ENCODE measurements at places on chromosomes 16 and 17. TPM values are rescaled to one million over a fixed set of nuclear protein-coding genes. Genes with fewer than 3 reads are reported as not detected.

CLDN6 gene
- total RNA-seq, result 297 TPM

KRTAP2-3 gene
- not detected for total RNA-seq

CES5A gene
- total RNA-seq, result not detected

CA5A gene
- total RNA-seq, result 1.7 TPM

ITGAD gene
- total RNA-seq, result not detected

- DNase-seq, result no peak
- H3K4me3 ChIP-seq, result no peak overlapping the region
- H3K36me3 ChIP-seq, result no peaks in the 10 kb centered on the region
- H3K4me1 ChIP-seq, result no peaks in the 10 kb centered on the region
These were observed 19.6 kb upstream of the CPNE2 start for GRCh38 chr16:57072616-57073275.

GRCh38 chr16:77700846-77701245, 21.5 kb upstream of the NUDT7 start:
- H3K36me3 ChIP-seq, result no peaks in the 10 kb centered on the region
- H3K4me1 ChIP-seq, result no peaks in the 10 kb centered on the region
- no peak overlapping the region for H3K4me3 ChIP-seq

GRCh38 chr17:55692276-55692675, 30.4 kb downstream of the TMEM100 start:
- H3K4me1 ChIP-seq, result peaks cover 13% of the 10 kb centered on the region
- H3K36me3 ChIP-seq, result no peaks in the 10 kb centered on the region

DNA sequence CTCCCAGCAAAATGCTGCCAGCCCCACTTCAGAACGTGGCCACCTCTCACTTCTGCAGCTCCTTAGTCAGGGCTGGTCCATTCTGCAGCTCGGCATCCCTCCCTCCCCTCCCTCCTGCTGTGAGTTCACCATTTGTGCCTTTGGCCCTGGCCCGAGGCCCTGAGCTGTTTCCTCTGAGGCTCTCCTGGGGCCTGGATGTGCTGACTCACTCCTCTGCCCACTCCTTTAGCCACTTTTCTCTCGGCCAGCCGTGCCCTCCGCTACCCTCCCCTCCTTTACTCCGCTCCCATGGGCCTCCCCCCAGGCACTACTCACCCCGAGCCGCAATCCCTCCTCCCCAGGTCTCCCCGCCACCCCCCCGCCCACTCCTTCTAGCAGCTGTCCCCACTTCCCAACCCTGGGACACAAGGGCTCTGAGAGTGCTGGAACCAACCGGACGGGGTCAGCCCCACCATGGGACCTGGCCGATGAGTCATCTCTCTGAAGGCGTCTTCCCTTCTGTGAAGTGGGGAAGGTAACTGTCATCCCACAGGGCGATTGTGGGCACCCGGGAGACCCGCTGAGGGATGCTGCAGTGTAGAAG, 11.5 kb downstream of the KCNG4 start:
- peaks cover 6% of the 10 kb centered on the region for H3K4me1 ChIP-seq
- H3K27me3 ChIP-seq, result no peaks in the 10 kb centered on the region
- H3K27ac ChIP-seq, result no peak overlapping the region
- peak; percentile 64 for DNase-seq

DNA sequence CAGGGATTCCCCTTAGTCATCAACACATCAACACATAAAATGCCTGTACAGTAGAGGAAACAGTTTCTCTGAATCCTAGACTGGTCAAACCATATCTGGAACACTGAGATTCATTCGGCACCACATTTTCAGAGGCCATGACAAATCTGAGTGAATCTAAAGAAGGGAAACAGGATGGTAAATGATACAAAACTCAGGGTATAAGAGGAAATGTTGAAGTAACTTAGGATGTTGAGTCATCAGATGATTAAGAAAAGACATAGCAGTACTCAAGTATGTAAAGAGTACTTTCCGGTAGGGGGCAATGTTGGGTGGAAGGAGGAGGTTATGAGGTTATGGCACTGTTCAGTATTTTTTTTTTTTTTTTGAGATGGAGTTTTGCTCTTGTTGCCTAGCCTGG, 358.5 kb upstream of the PMFBP1 start:
- no peak overlapping the region for H3K4me3 ChIP-seq
- H3K36me3 ChIP-seq, result no peaks in the 10 kb centered on the region
- no peak for DNase-seq
- no peak overlapping the region for H3K27ac ChIP-seq
- H3K27me3 ChIP-seq, result no peaks in the 10 kb centered on the region
- no peaks in the 10 kb centered on the region for H3K4me1 ChIP-seq

GRCh38 chr16:54985668-54986067, 55.0 kb downstream of the IRX5 start:
- H3K4me3 ChIP-seq, result no peak overlapping the region
- H3K27me3 ChIP-seq, result no peaks in the 10 kb centered on the region
- no peaks in the 10 kb centered on the region for H3K4me1 ChIP-seq
- H3K36me3 ChIP-seq, result no peaks in the 10 kb centered on the region

GRCh38 chr17:41315814-41316445, 420 bp upstream of the KRTAP17-1 start:
- no peaks in the 10 kb centered on the region for H3K36me3 ChIP-seq
- no peak overlapping the region for H3K4me3 ChIP-seq
- no peaks in the 10 kb centered on the region for H3K4me1 ChIP-seq
- peaks cover 6% of the 10 kb centered on the region for H3K27me3 ChIP-seq
- H3K27ac ChIP-seq, result no peak overlapping the region

GRCh38 chr17:29369831-29370735, 20.1 kb upstream of the TAOK1 start:
- H3K36me3 ChIP-seq, result no peaks in the 10 kb centered on the region
- no peak overlapping the region for H3K27ac ChIP-seq
- peak; percentile 85 for DNase-seq
- H3K27me3 ChIP-seq, result no peaks in the 10 kb centered on the region

DNA sequence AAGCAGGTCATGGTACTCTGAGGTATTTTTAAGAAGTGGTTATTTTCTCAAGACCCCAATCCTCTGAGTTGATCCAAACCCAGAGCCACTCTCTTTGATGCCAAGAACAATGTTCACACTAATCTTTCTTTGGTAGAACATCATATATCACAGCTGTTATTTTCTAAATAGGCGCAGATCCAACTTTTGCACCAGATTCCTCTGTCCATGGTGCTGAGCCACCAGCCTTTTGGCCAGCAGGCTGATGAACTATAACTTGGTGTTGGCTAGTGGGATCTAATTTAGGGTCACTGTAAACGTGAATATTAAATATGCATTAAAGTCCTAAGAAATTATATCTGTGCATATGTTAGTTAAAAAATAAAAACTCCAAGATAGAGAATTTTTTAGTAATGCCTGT, 7.0 kb upstream of the ZKSCAN2 start:
- no peaks in the 10 kb centered on the region for H3K36me3 ChIP-seq
- no peaks in the 10 kb centered on the region for H3K27me3 ChIP-seq
- peak; percentile 39 for DNase-seq
- H3K27ac ChIP-seq, result no peak overlapping the region
- no peaks in the 10 kb centered on the region for H3K4me1 ChIP-seq
- H3K4me3 ChIP-seq, result no peak overlapping the region

Measured in hepatocyte (in vitro differentiated cells).